Tracheal epithelial cell (primary cell): ENCODE measurements at places on chromosomes 12 and 14. TPM values are rescaled to one million over a fixed set of nuclear protein-coding genes. Genes with fewer than 3 reads are reported as not detected.

GPR84 gene
- not detected in 2 replicates for total RNA-seq

TAS2R43 gene
- total RNA-seq = 0.96 TPM in 1 of 2 replicates, not detected in the other

TBX5 gene
- not detected in 2 replicates for total RNA-seq

OVCH1 gene
- total RNA-seq = under 0.01 TPM in 1 of 2 replicates, not detected in the other

C12orf75 gene
- 22.0 and 104 TPM in 2 replicates for total RNA-seq

APPL2 gene
- total RNA-seq = 31.6 and 37.3 TPM in 2 replicates

MGST1 gene
- total RNA-seq = 79.8 and 180 TPM in 2 replicates

KIF5A gene
- under 0.01 TPM in 1 of 2 replicates, not detected in the other for total RNA-seq

ERBB3 gene
- 22.9 and 29.6 TPM in 2 replicates for total RNA-seq

ANKRD52 gene
- 15.3 and 20.7 TPM in 2 replicates for total RNA-seq
